ENCODE measurements at places on chromosomes 1 and 21. TPM values are rescaled to one million over a fixed set of nuclear protein-coding genes. Genes with fewer than 3 reads are reported as not detected.

BEND5 gene
- not detected for polyA plus RNA-seq

FBXO28 gene
- polyA plus RNA-seq: 21.5 TPM

ITGB2 gene
- 120 TPM for polyA plus RNA-seq

OR2AK2 gene
- polyA plus RNA-seq: not detected

OR2L3 gene
- not detected for polyA plus RNA-seq

STUM gene
- polyA plus RNA-seq: not detected

RGS4 gene
- 0.05 TPM for polyA plus RNA-seq

RIIAD1 gene
- not detected for polyA plus RNA-seq

RIPPLY3 gene
- polyA plus RNA-seq: not detected

HPCA gene
- polyA plus RNA-seq: 0.35 TPM

OR10T2 gene
- not detected for polyA plus RNA-seq

PAQR7 gene
- 2.9 TPM for polyA plus RNA-seq

GRCh38 chr1:55524006-55524405, 308.8 kb upstream of the USP24 start:
- H3K36me3 ChIP-seq: no peaks in the 10 kb centered on the region
- H3K4me3 ChIP-seq: no peak overlapping the region
- H3K4me1 ChIP-seq: no peaks in the 10 kb centered on the region
- no peak for DNase-seq

DNA sequence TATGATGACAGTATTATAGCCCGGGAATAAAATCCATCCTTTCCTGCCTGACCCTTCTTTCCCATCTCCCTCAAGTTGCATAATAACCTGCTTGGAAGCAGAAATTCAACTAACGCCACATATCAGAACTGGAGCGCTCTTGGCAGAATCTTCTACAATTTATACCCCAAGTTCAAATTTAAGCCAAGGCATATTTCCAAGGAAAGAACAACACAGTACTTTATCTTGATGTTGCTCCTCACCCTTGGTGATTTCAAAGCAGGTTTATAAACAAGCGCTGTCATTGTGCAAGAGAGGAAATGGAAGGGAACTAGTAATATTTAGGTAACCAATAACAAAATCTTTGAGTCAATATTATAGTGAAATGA, 38.0 kb upstream of the PTGFRN start:
- H3K27ac ChIP-seq: no peak overlapping the region
- H3K4me3 ChIP-seq: no peak overlapping the region
- no peaks in the 10 kb centered on the region for H3K36me3 ChIP-seq
- H3K4me1 ChIP-seq: no peaks in the 10 kb centered on the region
- no peaks in the 10 kb centered on the region for H3K27me3 ChIP-seq

GRCh38 chr1:183804916-183805841, at the start of gene RGL1:
TSS of gene RGL1 (plus strand) at chr1:183805120. CDS start at chr1:183805298, 178 bp downstream.
- H3K4me1 ChIP-seq: peaks cover 11% of the 10 kb centered on the region
- DNase-seq: no peak
- no peaks in the 10 kb centered on the region for H3K27me3 ChIP-seq
- peak within 1 kb of the TSS; percentile 93 for H3K27ac ChIP-seq
- H3K4me3 ChIP-seq: peak within 1 kb of the TSS; percentile 90

GRCh38 chr21:45104560-45104959, 30.2 kb downstream of the ADARB1 start:
- no peaks in the 10 kb centered on the region for H3K36me3 ChIP-seq
- H3K4me3 ChIP-seq: no peak overlapping the region
- no peak overlapping the region for H3K27ac ChIP-seq
- H3K4me1 ChIP-seq: peaks cover 28% of the 10 kb centered on the region
- no peaks in the 10 kb centered on the region for H3K27me3 ChIP-seq

DNA sequence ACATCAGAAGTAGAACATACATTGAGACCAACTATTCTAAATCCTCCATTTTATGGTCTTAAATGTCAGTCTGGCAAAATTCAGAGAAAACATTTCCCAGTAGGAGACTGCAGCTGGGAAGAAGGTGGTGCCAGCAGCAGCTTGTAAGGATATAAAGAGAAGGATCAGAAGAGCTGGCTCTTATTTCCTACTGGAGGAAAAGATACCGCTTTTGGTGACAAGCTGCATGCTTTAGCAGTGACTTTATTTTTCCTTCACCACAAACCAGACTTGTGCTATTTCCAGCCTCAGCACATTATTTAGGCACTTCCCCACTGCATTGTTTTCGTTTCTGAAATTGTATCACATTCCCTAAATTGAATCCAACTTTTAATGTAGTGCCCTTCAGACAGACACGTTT, 28.4 kb downstream of the RNF11 start:
- H3K4me1 ChIP-seq: peaks cover 17% of the 10 kb centered on the region
- H3K36me3 ChIP-seq: no peaks in the 10 kb centered on the region
- H3K4me3 ChIP-seq: no peak overlapping the region
- no peak for DNase-seq
- H3K27ac ChIP-seq: no peak overlapping the region
- H3K27me3 ChIP-seq: no peaks in the 10 kb centered on the region

- no peak for DNase-seq
- H3K27me3 ChIP-seq: no peaks in the 10 kb centered on the region
- no peak overlapping the region for H3K27ac ChIP-seq
- H3K36me3 ChIP-seq: no peaks in the 10 kb centered on the region
- no peak overlapping the region for H3K4me3 ChIP-seq
Observed at GRCh38 chr21:45457161-45457831, 52.3 kb downstream of the COL18A1 start.

DNA sequence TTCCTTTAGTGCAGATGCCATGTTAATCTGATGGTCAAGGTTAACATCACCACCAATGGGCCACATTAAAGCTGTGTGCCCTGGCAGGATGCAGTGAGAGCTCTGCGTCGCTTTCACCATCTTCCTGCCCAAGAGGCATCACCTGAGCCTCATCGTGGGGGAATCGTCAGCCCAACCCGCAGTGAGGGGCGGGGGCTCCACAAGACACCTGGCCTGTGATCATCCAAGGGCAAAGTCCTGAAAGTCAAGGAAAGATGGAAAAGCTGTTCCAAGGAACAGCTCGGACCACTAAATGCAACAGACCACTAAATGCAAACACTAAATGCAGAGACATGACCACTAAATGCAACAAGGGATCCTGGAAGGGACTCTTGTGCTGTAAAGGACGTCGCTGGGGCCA, 49.9 kb downstream of the WDR4 start:
- no peak for DNase-seq
- H3K4me3 ChIP-seq: no peak overlapping the region
- H3K27me3 ChIP-seq: no peaks in the 10 kb centered on the region
- peaks cover 3% of the 10 kb centered on the region for H3K4me1 ChIP-seq
- no peaks in the 10 kb centered on the region for H3K36me3 ChIP-seq

GRCh38 chr1:180505732-180506335, 3.5 kb upstream of the ACBD6 start:
- H3K27ac ChIP-seq: no peak overlapping the region
- no peaks in the 10 kb centered on the region for H3K36me3 ChIP-seq
- no peaks in the 10 kb centered on the region for H3K27me3 ChIP-seq
- no peak overlapping the region for H3K4me3 ChIP-seq

DNA sequence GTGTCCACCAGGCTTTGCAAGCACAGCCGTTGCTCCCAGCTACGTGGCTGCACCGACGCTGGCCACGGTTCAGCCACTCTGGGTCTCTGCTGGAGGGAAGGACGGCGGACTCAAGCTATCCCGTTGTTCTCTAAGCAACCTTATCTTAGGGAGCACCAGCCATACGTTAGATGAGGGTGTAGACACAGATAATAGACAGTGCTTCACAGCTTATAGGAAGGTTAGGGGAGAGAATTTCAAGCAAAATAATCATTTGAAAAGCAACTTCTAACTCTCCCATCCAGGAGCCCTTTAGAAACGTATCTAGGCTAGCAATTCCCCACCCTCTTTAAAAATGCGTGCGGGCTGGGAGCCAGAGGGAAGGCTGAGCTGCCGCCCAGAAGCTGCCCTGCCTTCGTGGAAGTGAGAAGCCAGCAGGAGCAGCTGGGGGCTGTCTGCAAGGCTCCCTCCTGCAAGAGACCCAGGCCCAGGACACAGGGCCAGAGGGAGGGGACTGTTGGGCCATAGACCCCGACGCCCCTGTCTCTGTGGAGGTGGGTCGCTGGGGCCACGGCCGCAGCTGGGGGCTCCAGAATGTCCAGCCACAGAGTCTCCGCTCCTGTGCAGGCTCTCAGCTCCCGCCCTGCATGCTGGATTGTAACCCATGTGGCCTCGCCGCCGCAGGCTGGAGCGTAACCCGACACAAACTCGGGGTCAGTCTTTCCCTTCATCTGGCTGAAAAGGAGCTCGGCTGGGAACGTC, 31.2 kb upstream of the COL6A2 start:
- H3K27ac ChIP-seq: no peak overlapping the region
- no peaks in the 10 kb centered on the region for H3K36me3 ChIP-seq
- no peaks in the 10 kb centered on the region for H3K27me3 ChIP-seq
- DNase-seq: no peak

- DNase-seq: peak; percentile 58
- peak overlapping the region; percentile 14 for H3K4me3 ChIP-seq
- H3K27me3 ChIP-seq: no peaks in the 10 kb centered on the region
- H3K27ac ChIP-seq: peak overlapping the region; percentile 68
- peaks cover 22% of the 10 kb centered on the region for H3K4me1 ChIP-seq
- H3K36me3 ChIP-seq: peaks cover 13% of the 10 kb centered on the region
Observed at GRCh38 chr1:39960431-39960958, 5.5 kb downstream of the MFSD2A start.

- H3K27me3 ChIP-seq: no peaks in the 10 kb centered on the region
- H3K4me1 ChIP-seq: no peaks in the 10 kb centered on the region
- H3K27ac ChIP-seq: no peak overlapping the region
- no peaks in the 10 kb centered on the region for H3K36me3 ChIP-seq
Observed at GRCh38 chr21:29378832-29379231, 80.1 kb downstream of the BACH1 start.

GRCh38 chr1:45968941-45969666, 163.3 kb downstream of the PIK3R3 start:
- H3K27ac ChIP-seq: no peak overlapping the region
- H3K4me1 ChIP-seq: no peaks in the 10 kb centered on the region
- no peaks in the 10 kb centered on the region for H3K27me3 ChIP-seq
- H3K36me3 ChIP-seq: peaks cover 2% of the 10 kb centered on the region
- no peak for DNase-seq

GRCh38 chr1:88504601-88505000, 179.5 kb upstream of the PKN2 start:
- DNase-seq: no peak
- no peaks in the 10 kb centered on the region for H3K4me1 ChIP-seq
- no peak overlapping the region for H3K4me3 ChIP-seq
- no peak overlapping the region for H3K27ac ChIP-seq

- no peak overlapping the region for H3K4me3 ChIP-seq
- no peak overlapping the region for H3K27ac ChIP-seq
- no peaks in the 10 kb centered on the region for H3K36me3 ChIP-seq
- peaks cover 28% of the 10 kb centered on the region for H3K4me1 ChIP-seq
- H3K27me3 ChIP-seq: no peaks in the 10 kb centered on the region
- DNase-seq: no peak
Observed at GRCh38 chr1:175133673-175134435, 58.7 kb downstream of the KIAA0040 start.

- DNase-seq: no peak
- H3K36me3 ChIP-seq: no peaks in the 10 kb centered on the region
- H3K27ac ChIP-seq: no peak overlapping the region
- no peaks in the 10 kb centered on the region for H3K4me1 ChIP-seq
- H3K4me3 ChIP-seq: no peak overlapping the region
Observed at GRCh38 chr1:196148367-196148970, 459.8 kb downstream of the KCNT2 start.

DNA sequence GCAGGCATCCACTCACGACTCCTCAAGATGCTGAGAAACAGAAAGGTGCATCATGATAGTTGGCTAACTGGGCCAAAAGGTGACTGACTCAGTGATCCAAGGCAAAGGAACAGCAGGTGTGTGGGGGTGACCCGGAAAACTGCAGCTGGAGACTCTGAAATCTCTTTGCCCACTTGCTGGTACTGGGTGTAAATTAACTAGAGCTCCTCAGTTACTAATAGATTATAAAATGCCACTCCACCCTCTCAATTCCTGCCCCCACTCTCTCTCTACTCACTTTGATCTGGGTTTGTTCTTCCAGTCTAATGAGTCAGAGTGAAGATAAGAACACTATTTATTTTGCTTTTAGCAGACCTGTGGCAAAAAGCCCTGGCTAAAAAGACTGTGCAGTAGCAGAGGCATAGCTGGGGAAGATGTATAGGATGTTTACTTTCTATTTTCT, 7.2 kb upstream of the PIGC start:
- H3K27ac ChIP-seq: no peak overlapping the region
- H3K4me1 ChIP-seq: no peaks in the 10 kb centered on the region
- no peak overlapping the region for H3K4me3 ChIP-seq
- no peak for DNase-seq
- H3K36me3 ChIP-seq: no peaks in the 10 kb centered on the region

DNA sequence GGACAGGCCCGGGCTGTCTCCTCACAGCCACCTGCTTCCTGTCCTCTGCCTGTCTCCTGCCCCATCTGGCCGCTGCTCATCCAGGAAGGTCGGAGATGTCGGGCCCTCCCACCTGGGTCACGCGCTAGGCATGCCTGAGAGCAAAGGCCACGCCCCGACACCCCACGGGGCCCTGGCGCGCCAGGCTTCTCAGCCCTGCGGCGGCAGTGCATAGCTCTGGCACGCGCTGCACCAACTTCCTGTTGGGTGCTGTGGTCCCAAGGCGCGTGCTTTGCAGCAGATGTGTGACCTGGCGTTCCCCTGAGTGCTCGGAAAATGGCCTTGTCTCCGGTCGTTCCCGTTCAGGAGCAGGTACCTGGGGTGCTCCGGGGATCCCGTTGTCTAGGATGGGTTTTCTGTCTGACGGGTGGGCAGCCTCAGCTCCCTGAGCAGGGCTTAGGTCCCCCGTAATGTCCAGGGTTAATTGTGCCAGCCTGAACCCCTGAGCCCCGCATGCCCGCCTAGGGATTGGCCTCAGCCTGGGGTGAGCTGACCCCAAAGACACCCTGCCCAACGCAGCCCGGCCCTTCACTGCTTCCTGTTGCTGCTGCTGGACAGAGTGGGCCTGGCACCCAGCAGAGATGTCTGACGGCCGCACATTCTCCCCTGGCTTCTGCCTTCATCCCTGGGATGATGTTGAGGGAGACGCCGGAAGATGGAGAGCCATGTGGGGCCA, 19.4 kb upstream of the KCNAB2 start:
- H3K36me3 ChIP-seq: peaks cover 4% of the 10 kb centered on the region
- peak overlapping the region; percentile 82 for H3K27ac ChIP-seq
- no peaks in the 10 kb centered on the region for H3K27me3 ChIP-seq

GRCh38 chr1:187249196-187249595, 420.4 kb downstream of the PLA2G4A start:
- H3K27me3 ChIP-seq: no peaks in the 10 kb centered on the region
- DNase-seq: no peak
- H3K36me3 ChIP-seq: no peaks in the 10 kb centered on the region

- DNase-seq: no peak
- peaks cover 53% of the 10 kb centered on the region for H3K4me1 ChIP-seq
- H3K36me3 ChIP-seq: no peaks in the 10 kb centered on the region
- H3K4me3 ChIP-seq: no peak overlapping the region
- no peak overlapping the region for H3K27ac ChIP-seq
Observed at GRCh38 chr1:160659566-160659965, 12.7 kb upstream of the SLAMF1 start.

DNA sequence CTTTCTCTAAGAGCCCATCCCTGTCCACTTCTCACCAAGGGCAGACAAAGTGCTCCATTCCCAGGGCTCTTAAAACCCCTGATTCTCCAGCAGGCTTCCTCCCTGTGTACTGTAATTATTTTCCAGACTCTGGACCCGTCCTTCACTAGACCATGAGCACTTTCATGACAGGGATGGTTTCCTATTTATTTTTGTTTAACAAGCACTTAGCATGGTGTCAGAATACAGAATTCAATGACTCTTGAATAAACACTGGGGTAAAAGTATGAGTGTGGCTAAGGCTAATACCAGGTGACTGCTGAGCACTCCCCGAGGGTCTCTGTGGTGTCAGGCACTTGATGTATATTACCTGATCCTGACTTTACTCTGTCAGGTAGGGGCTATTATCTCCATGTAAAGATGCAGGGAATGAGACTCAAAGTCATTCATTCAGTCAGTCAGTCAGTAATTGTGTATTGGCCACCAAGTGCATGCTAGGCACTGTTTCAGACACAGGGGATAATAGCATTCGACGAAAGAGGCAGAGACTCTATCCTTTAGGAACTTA, 47.2 kb downstream of the C1orf21 start:
- no peaks in the 10 kb centered on the region for H3K36me3 ChIP-seq
- no peak overlapping the region for H3K4me3 ChIP-seq
- H3K27ac ChIP-seq: no peak overlapping the region
